ENCODE measurements at places on chromosomes 11 and 22.

GRCh38 chr11:3982431-3982830 is 112.2 kb upstream of the RRM1 start:
- DNase-seq, result no peak

- no peak for DNase-seq
Measured at GRCh38 chr11:117826832-117827231, 2.3 kb upstream of the FXYD2 start.

DNA sequence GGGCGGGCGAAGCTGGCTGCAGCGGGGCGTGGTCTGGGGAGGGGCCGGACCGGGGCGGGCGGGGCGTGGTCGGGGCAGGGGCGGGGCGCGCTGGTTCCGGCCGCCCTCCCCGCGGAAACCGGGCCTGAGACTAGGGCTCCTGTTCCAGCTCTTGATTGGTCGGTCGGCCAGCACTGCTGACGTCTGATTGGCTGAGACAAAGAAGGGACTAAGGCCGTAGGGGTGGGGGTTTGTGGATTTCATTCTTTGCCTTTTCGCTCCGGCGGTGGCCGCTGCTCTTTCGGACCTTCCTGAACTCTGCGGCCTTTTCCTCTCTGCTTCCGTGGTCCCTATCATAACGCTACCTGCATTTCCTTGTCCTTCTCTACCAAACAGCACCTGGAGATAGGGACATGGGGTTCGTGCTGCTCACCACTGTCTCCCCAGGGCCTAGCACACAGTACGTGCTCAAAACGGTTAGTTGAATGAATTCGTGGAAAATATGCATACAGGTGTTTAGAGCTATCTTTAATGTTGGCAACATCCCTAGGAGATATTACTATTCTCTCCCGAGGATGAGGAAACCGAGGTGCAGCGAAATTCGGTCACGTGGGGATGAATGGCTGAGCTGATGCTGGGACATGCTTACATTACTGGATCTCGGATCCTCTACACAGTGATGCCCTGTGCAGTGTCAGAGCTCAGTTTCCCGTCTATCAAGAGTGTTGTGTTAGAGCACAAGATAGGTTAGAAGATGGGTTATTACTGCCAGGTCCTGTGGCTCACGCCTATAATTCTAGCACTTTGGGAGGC is 62.8 kb downstream of the NFAM1 start:
- peak; percentile 89 for DNase-seq

GRCh38 chr22:38973289-38974169 is 8.6 kb upstream of the APOBEC3B start:
- no peak for DNase-seq

GRCh38 chr11:118536726-118537125 is 5.7 kb downstream of the TMEM25 start:
- no peak for DNase-seq

DNA sequence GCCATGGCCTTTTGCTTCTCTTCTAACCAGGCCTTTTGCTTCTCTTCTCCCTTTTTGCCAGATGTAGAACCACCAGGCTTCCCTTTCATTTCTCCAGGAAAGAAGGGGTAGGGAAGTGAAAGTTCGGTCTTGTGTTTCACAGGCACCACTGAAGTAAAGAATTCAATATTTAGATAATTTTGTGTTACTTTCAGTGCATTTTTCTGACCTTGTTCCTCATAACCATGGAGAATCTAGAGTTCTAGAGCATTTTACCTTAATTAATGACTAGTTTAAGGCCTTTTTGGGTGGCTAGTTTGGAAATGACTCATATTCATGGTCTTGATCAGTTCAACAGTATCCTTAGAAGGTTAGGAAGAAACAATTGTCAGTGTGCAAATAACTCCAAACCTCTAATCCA is 22.7 kb downstream of the GRAMD1B start:
- DNase-seq, result no peak

DNA sequence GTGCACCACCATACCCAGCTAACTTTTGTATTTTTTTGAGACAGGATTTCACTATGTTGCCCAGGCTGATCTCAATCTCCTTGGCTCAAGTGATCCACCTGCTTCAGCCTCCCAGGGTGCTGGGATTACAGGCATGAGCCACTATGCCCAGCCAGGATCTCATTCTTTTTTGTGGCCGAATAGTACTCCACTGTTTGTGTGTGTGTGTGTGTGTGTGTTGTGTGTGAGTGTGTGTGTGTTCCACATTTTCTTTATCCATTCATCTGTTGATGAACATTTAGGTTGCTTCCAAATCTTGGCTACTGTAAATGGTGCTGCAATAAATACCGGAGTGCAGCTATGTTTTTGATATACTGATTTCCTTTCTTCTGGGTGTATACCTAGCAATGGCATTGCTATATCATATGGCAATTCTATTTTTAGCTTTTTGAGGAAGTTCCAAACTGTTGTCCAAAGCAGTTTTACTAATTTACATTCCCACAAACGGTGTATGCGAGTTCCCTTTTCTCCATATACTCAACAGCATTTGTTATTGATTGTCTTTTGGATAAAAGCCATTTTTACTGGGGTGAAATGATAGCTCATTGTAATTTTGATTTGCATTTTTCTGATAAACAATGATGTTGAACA is 105.4 kb downstream of the TTC28 start:
- DNase-seq, result no peak

DNA sequence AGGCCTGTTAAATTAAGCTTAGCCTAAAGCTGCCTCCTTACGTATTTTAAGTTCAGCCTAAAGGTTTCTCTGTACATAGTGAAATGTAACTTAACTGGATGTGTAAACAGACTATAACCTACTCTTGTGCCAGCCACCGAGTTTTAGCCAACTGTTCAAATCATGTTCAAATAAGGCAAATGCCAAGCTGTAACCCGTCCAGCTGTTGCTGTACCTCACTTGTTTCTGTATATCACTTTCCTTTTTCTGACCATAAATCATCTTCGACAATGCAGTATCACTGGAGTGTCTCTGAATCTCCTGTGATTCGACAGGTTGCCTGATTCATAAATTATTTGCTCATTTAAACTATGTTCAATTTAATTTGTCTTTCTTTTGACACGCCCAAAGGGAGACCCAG is 4.0 kb upstream of the PLAAT5 start:
- no peak for DNase-seq

GRCh38 chr22:36423461-36424404 is 36.0 kb upstream of the MYH9 start:
- no peak for DNase-seq

DNA sequence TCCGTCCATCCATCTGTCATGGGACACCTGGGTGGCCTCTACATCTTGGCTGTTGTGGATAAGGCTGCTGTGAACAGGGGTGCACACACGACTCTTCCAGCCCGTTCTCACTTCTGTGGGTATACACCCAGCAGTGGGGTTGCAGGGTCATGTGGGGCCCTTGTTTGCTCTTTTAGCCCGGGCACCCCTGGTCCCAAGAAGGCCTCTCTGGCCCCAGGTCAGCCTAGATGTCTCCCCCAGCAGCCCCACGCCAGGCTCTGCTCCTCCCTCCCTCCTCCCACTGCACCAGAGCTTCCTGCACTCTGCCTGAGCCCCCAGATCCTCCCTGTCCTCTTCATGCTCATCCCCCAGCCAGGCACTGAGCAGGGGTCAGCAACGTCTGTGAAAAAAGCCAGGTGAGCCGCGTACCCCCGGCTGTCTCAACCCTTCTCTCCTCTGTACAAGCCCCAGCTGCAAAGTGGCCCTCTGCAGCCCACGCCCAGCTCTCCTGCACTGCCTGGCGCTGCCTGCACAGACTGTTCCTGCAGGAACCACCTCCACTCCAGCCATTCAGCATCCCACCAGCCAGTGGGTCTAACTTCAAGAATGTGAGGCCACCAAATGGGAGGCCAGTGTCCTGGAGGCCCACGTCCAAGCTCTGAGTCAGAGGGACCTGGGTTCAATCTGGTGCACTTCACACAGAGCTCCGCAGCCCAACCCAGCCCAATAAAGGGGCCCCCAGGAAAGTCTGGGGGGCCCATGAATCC is 1508.9 kb downstream of the BRD1 start:
- no peak for DNase-seq

DNA sequence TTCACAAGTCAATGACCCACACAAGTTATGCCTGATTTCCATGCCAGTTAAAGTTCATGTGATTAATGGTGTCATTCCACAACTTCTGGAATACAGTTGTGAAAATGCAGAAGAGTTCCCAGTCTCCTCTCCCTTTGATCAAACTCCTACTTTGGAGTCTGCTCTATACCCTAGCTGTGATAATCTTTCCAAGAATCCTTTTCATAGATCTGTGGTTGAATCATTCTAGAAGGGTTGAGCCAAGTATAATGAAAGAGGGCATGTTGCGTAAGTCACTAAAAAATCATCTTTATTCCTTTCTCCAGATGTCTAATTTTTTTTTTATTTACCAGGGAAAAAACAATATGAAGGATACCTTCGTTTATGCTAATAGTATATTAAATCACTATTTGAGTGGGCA is 89.7 kb upstream of the CARD18 start:
- no peak for DNase-seq

- no peak for DNase-seq
Measured at GRCh38 chr11:8229299-8230177, 34.1 kb downstream of the LMO1 start.

DNA sequence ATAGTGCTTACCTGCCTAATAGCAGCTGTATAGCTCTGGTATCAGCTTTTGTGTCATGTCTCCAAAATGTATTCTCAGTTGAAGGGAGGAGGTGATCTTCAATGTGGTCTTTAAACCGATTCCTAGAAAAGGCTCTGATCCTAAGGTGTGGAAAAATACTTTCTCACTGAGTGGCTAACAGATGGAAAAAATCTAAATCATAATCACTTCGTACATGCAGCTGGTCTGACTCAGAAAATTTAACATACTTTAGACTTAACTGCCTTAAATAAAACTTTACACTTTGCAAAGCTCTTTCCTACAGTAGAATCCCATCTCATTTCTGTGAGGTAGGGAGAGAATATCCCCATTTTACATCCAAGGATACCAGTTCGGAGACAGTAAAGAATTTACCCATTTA is 38.0 kb downstream of the C2CD3 start:
- DNase-seq, result no peak

GRCh38 chr11:80773919-80774318 is 1333.1 kb upstream of the TENM4 start:
- DNase-seq, result no peak

DNA sequence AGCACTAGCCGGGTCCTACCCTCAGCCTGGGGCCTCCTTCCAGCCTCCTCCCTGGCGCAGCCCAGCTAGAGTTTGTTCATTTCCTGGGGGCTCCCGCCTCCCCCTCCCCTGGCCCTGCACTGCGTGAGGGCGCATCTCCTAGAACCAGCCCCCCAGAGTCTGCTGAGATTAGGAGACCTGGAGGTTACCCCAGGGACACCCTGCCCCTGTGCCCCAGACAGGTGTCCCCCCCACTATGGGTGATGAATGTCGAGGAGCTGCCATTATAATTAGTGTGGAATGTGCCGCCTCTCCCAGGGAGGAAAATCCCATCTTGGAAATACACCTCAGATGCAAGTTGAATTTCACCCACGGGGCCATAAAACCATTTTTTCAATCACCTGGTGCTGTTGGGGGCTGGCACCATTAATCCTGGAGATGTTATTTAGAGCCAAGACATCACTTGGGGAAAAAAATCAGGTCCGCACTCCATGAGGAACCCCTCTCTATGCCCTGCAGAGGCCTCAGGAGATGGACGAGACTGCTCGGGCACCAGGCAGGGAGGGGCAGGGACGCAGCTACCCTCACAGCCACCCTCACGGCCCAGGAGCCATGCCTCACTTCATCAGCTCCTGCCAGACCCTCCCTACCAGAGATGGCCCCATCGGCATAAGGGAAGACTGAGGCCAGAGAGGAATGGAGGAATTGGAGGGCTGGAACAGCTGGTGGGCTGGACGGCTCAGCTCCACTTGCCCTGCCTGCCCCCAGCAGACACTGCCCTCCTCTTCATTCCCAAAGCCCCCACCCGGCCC is 197.5 kb downstream of the IGLL1 start:
- no peak for DNase-seq

DNA sequence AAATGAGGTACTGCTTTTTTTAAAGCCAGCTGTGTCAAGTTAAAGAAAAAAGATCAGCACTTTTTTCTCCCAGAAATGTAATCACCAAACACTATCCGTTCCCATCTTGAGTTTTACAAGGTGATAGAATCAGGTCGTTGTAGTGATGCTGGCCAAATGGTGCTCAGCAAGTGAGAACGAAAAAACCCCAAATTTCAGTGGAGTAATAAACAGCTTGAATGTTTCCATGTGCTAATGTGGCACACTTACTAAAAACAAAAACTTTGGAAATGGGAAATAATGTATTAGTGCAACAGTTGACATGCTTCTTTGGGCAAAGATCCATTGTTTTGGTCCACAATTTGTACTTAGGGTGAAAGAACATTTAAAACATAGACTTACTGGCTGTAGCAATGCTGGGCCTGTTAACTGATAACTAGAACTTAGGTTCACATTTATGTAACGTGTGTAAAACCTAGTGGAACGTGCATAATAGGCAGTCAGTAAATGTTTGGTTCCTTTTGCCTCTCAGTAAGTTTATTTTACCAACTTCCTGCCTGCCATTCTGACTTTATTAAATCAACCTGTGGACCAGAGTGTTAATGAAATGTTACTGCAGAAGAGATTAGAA is 15.4 kb upstream of the GDPD4 start:
- DNase-seq, result no peak

DNA sequence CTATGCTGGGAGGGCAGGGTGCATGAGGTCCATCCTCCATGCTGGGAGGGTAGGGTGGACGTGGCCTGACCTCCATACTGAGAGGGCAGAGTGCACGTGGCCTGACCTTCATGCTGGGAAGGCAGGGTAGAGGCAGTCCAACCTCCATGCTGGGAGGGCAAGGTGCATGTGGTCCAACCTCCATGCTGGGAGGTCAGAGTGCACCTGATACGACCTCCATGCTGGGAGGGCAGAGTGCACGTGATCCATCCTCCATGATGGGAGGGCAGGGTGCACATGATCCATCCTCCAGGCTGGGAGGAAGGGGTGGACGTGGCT is 622.2 kb downstream of the BRD1 start:
- no peak for DNase-seq

- no peak for DNase-seq
Measured at GRCh38 chr11:977830-978720, 52.4 kb downstream of the AP2A2 start.

- no peak for DNase-seq
Measured at GRCh38 chr22:44586351-44586990, 88.4 kb upstream of the RTL6 start.

- no peak for DNase-seq
Measured at GRCh38 chr22:28105413-28105812, 186.4 kb upstream of the PITPNB start.

DNA sequence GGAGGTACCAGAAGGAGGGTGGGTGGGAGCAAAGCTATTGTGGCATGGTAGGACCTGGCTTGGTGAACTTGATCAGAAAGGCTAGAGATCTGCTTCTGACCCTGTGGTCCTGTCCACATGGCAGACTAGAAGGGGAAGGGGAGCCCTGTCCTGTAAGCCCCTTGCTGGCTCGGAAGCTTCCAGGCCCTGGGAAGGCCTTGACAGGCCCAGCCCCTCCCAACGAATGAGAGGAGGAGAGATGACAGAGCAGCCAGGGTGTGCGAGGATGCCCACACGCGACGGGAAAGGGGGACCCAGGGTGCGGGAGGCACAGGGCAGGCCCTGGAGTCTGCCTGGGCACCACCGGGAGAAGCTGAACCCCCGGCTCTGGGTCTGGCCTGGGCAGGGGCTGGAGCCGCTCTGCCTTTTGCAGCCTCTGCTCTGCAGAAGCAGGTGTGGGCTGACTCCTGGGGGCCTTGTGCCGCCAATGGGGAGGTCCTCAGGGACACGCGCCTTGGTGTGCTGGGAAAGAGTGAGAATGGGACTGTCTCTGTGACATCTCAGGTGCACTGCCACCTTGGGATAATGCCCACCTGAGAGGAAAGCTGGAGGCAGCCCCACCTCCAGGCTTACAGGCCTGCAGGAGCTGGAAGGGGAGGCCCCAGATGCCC is 1447.5 kb downstream of the BRD1 start:
- no peak for DNase-seq
